ENCODE measurements at places on chromosomes 5 and 9.
A peak's percentile ranks its signal among the peaks of the same experiment; 100 is the strongest.

GRCh38 chr9:90843525-90843924 is 41.9 kb downstream of the SYK start:
- DNase-seq, result no peak

DNA sequence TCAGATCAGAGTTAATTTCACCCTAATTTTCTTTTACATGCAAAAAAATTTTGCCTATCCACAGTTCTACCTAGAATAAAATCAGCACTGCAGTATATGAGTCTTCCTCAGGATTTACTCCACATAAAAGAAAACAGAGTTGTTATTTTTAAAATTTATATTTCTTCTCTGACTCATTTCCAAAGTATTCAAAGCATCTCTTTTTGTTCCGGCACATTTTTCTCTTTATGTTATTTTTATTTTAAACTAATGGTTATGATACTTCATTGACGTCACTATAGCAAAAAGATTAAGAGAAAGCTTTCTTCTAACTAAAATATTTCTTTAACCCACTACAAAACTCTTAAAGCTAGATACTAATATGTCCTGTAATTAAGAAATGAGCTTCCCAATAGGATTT is 590.4 kb downstream of the PRELID2 start:
- no peak for DNase-seq

GRCh38 chr5:111810112-111810511 is 53.1 kb upstream of the NREP start:
- no peak for DNase-seq

GRCh38 chr9:115276621-115277020 is 158.7 kb upstream of the TNC start:
- DNase-seq, result no peak

GRCh38 chr5:149863830-149864229 is 80.8 kb downstream of the PDE6A start:
- DNase-seq, result no peak

GRCh38 chr5:5146530-5147160 is 6.5 kb downstream of the ADAMTS16 start:
- DNase-seq, result no peak

DNA sequence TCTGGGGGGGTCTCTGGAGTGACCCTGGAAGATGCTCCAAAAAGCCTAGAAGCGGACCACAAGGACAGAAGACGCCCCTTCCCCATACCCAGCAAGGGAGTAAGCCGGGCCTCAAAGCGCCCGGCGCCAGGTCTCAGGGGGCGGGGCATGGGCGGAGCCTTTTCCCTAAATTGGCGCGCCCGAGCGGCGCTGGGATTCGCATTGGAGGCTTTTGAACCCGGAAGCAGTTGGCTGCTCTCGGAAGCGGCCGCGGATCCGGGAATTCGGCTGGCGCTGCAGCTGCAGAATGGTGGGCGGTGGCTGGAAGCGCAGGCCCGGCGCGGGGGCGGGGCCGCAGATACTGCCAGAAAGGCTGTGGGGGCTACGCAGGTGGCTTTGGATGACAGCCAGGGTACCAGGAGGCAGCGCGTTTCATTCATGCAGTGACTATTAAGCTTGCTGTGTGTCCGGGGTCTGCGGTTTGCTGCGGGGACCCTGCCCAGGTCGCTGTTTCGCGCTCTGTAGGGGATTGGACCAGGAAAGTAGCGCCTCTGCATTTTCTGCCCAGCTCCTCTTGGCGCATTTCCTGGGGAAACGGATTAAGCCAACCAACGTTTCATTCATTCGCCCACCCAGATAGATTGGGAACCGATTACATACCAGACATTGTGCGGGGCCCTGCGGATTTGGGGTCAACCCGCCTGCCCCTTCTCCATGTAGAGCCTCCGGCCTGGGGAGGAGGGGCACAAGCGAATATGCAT is 83.0 kb upstream of the FREM1 start:
- peak; percentile 17 for DNase-seq

DNA sequence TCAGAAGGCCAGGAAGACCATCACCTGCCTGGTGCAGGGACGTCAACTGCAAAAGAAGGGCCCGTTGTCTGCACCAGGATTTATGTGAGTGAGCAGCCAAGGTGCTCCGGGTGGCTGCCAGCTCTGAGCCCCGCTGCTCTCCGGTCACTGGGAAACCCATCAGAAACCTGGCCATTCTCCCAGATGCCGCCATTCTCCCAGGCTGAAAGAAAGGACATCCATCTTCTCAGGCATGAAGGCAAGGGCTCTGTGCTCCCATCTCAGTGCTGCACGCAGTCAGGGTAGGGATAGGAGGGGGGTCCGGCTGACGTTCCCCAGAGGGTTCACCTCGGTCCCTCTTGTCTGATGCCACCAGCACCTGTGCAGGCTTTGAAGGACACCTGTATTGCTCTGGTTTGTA is 158.4 kb downstream of the ERCC6L2 start:
- DNase-seq, result no peak

GRCh38 chr5:89313044-89313443 is 430.1 kb upstream of the MEF2C start:
- no peak for DNase-seq

DNA sequence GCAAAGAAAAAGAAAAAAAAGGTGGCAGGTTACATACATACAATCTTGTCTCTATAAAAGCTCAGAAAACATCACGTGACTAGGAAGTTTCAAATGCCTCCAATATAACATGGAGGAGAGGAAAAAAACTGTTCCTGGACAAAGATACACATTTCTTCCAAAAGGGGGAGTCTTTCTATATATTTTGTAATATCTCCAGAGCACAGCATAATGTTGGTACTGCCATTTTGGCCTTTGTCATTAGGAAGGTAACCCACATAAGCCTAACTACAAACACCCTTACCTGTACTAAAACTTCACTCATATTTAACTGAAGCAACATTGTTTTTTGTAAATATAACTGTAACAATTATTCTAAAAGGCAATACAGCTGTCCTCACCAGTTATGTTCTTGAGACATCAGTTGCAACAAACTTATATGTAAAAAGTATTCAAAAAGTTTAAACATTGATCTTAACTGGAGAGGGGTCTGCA is 1.2 kb upstream of the BTF3 start:
- no peak for DNase-seq

DNA sequence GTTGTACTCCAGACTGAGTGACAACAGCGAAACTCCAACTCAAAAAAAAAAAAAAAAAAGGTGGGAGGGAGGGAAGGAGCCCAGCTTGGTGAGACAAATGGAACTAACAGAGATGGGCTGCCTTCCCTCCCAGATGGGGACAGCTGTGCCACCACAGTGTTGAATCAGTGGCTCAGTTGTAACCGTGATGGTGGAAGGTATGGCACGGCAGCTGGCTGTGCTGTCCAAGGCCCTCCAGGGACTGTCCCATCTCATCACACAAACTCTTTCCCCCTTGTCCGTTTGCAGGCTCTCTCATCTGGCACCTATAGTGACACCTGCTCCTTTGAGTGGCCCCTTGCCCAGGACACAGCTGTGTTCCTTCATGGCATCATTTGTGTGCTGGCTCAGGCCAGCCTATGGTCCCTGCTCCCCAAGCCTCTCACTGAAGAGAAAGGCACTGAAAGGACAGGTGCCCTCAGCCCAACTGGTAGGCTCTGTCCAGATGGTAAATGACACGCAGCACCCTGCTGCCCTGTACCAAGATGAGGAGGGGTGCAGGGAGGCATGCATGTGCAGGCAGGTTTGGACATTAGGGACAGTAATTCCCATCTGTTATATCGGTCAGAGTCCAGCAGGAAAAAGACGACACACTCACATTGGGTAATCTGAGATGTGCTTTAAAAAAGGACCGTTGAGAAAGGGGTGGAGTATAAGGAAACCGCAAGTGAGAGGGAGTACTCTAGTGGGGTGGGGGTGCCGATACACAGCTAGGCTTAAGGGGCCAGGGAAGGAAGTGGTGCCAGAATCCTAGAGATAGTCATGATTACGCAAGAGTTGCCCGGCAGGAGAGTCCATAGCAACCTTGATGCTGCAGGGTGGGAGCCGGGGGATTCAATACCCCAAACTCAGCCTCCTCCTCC is 4.3 kb downstream of the SMIM33 start:
- no peak for DNase-seq

DNA sequence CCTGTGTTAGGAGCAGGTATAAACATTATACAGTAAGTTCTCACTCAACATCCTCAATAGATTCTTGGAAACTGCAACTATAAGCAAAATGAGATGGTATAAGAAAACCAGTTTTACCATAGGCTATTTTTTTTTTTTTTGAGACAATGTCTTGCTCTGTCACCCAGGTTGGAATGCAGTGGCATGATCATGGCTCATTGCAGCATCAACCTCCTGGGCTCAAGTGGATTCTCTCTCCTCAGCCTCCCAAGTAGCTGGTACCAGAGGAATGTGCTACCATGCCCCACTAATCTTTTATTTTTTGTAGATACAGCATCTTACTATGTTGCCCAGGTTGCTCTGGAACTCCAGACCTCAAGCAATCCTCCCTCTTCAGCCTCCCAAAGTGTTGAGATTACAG is 50.1 kb upstream of the ADRB2 start:
- no peak for DNase-seq

Measured in stimulated activated CD4-positive, alpha-beta T cell treated with anti-CD3 and anti-CD28 coated beads, Interleukin-1b, Interleukin-23, amount 100 ng/mL, for 1 hour (primary cell).